MCF 10A (cell line): ENCODE measurements at places on chromosomes 2 and 18. TPM values are rescaled to one million over a fixed set of nuclear protein-coding genes. Genes with fewer than 3 reads are reported as not detected.

The ARL5A gene
- 34.8 and 40.9 TPM in 2 replicates for total RNA-seq

The SERPINB12 gene
- not detected in 2 replicates for total RNA-seq

The KCNG2 gene
- not detected in 2 replicates for total RNA-seq

DNA sequence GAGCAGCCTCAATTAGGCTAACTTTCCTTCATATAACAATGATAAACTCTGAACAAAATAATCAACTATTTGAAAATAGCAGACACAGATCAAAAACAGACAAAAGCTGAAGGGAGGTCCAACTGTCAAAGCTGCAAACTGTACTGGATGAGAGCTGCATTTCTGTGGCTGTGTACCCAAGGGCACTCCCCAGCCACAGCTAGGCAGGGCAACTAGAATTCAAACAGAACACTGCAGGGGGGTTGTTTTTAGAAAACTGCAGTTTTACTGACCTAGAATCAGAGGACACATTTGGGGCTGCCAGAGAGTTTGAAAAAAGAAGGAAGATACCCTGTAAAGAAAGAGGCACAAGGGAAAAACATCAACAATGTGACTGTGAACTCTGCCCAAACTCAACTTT is 56.8 kb downstream of the SMAD2 start:
- peaks cover 6% of the 10 kb centered on the region for H3K4me1 ChIP-seq
- no peak for DNase-seq
- H3K27ac ChIP-seq, result no peak overlapping the region
- H3K36me3 ChIP-seq, result peaks cover 20% of the 10 kb centered on the region
- no peak overlapping the region for H3K4me3 ChIP-seq

GRCh38 chr2:8544786-8545694 is 136.8 kb upstream of the ID2 start:
- H3K4me1 ChIP-seq, result no peaks in the 10 kb centered on the region
- no peak overlapping the region for H3K4me3 ChIP-seq
- peak; percentile 67 for DNase-seq
- no peaks in the 10 kb centered on the region for H3K27me3 ChIP-seq
- H3K36me3 ChIP-seq, result no peaks in the 10 kb centered on the region

GRCh38 chr18:63980027-63980426 is 10.1 kb downstream of the SERPINB8 start:
- H3K27me3 ChIP-seq, result no peaks in the 10 kb centered on the region
- peaks cover 30% of the 10 kb centered on the region for H3K36me3 ChIP-seq
- H3K4me1 ChIP-seq, result peaks cover 13% of the 10 kb centered on the region
- DNase-seq, result no peak
- H3K4me3 ChIP-seq, result no peak overlapping the region
- H3K27ac ChIP-seq, result peak overlapping the region; percentile 46

DNA sequence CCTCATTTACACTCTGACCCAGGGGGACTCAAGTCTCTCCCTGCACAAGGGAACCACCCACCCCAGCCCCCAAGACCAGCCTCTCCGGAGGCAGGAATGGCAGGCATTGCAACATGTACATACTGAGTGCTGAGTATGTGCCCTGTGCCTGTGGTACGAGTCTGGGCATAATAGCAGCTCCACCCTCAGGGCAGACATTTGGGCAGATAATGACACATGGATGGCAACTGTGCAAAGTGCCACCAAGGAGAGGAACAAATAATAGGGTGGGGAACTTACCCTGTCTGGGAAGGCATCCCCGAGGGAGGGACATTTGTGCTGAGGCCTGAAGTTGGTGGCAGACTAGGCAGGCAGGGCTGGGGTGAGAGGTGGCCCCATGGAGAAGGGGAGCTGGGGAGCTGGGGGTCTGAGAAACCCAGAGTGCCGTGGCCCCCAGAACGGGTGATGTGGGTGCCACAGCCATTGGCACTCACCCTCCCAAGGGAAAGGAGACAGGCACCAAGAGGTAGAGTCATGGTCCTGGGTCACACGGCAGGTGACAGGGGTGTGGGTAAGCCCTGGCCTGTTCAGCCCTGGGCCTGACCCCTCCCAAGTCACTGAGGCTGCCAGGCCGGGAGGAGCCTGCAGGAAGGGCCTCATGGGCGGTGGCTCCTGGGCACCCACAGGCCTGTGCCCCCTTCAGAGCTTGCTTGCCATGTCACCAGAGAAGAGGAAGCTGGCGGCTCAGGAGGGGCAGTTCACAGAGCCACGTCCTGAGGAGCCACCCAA is 15.7 kb upstream of the GPR17 start:
- no peak for DNase-seq
- H3K4me1 ChIP-seq, result peaks cover 6% of the 10 kb centered on the region
- H3K36me3 ChIP-seq, result no peaks in the 10 kb centered on the region
- H3K27ac ChIP-seq, result no peak overlapping the region

- H3K4me1 ChIP-seq, result no peaks in the 10 kb centered on the region
- H3K4me3 ChIP-seq, result no peak overlapping the region
- no peaks in the 10 kb centered on the region for H3K36me3 ChIP-seq
- no peaks in the 10 kb centered on the region for H3K27me3 ChIP-seq
- H3K27ac ChIP-seq, result no peak overlapping the region
- no peak for DNase-seq
Observed at GRCh38 chr2:137049518-137049917, 284.2 kb downstream of the THSD7B start.

DNA sequence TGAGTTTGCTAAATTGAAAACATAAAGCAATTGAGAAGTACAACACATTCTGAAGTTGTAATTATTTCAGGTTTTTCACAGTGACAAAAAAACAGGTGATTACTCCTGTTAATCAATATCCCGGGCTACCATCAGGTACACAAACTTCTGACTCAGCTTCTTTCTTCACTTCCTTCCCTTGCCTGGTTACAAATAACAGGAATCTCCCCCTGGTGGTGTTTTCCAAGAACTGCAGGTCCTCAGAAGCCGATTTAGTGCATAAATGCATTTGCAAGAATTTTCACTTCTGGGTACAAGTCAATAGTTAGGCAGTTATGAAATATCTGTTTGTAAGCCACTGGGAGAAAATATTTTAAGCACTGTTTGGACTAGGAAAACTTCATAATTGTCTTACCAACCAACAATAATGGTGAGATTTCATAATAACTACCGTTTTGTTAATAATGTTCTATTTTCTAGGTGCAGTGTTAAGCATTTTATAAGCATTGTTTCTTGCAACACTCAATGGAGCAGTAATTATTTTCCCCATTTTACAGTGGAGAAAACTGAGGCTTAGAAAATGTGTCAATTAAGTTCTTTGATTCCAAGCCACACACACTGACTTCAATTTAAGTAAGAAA is 12.4 kb upstream of the GMCL1 start:
- DNase-seq, result peak; percentile 86
- H3K27ac ChIP-seq, result no peak overlapping the region
- no peak overlapping the region for H3K4me3 ChIP-seq
- no peaks in the 10 kb centered on the region for H3K4me1 ChIP-seq

- H3K4me3 ChIP-seq, result no peak overlapping the region
- H3K4me1 ChIP-seq, result peaks cover 13% of the 10 kb centered on the region
- H3K27me3 ChIP-seq, result no peaks in the 10 kb centered on the region
- H3K36me3 ChIP-seq, result peaks cover 13% of the 10 kb centered on the region
- DNase-seq, result peak; percentile 65
Observed at GRCh38 chr2:165877565-165878550, 75.7 kb downstream of the TTC21B start.

GRCh38 chr2:85794491-85795121 is 40.8 kb downstream of the ATOH8 start:
- no peaks in the 10 kb centered on the region for H3K36me3 ChIP-seq
- H3K27me3 ChIP-seq, result peaks cover 7% of the 10 kb centered on the region
- no peak for DNase-seq
- peaks cover 19% of the 10 kb centered on the region for H3K4me1 ChIP-seq
- no peak overlapping the region for H3K27ac ChIP-seq
- H3K4me3 ChIP-seq, result no peak overlapping the region

DNA sequence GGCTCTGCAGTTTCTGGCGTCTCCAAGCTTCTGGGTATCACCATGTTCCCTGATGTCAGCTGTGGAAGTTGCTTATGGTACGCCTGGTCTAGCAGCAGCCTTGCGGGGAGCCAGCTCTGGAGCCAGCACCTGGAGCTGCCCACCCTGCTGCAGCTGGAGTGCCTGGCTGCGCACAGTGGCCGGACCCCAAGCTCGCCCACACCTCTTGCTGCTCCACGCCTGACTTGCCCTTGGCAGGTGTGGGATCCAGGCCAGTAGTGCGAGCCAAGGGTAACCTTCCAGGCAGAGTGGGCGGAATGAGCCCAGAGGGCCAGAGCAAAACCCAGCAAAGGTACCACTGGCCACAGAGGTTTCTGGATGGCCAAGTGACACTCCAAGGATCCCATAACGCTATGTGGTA is 13.2 kb upstream of the EML6 start:
- no peak overlapping the region for H3K4me3 ChIP-seq
- H3K27me3 ChIP-seq, result no peaks in the 10 kb centered on the region
- H3K4me1 ChIP-seq, result no peaks in the 10 kb centered on the region
- H3K36me3 ChIP-seq, result no peaks in the 10 kb centered on the region

GRCh38 chr2:67669168-67669567 is 272.0 kb downstream of the ETAA1 start:
- H3K36me3 ChIP-seq, result no peaks in the 10 kb centered on the region
- no peaks in the 10 kb centered on the region for H3K27me3 ChIP-seq
- DNase-seq, result no peak
- H3K4me3 ChIP-seq, result no peak overlapping the region

DNA sequence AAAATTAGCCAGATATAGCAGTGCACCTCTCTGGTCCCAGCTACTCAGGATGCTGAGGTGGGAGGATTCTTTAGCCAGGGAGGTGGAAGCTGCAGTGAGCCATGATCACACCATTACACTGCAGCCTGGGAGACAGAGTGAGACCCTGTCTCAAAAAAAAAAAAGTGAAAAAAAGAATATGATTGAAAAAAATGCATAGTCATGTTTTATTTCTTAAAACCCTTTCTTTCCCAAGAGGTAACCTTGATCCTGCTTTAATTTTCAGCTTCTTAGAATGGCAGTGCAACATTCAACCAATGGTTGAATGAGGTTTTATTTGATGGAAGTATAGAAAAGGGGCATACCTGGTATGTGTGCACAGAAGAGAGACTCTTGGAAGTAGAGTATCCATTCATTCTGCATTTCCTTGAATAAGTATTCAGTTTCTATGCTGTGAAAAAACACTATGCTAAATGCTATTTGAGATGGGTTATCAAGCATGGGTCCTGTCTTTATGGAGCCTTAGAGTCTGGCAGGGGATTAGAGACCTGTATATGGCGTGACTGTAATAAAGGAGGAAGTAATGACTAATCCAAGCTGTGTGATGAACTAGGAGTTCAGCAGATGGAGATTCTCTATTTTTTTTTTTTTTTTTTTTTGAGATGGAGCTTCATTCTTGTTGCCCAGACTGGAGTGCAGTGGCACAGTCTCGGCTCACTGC is 146.3 kb downstream of the WDSUB1 start:
- DNase-seq, result peak; percentile 73
- peak overlapping the region; percentile 61 for H3K27ac ChIP-seq
- H3K4me1 ChIP-seq, result peaks cover 56% of the 10 kb centered on the region
